ENCODE measurements at places on chromosomes 6 and 20. TPM values are rescaled to one million over a fixed set of nuclear protein-coding genes. Genes with fewer than 3 reads are reported as not detected.

GRCh38 chr6:105667056-105667455 lies 264.2 kb upstream of the PREP start:
- DNase-seq: no peak

DNA sequence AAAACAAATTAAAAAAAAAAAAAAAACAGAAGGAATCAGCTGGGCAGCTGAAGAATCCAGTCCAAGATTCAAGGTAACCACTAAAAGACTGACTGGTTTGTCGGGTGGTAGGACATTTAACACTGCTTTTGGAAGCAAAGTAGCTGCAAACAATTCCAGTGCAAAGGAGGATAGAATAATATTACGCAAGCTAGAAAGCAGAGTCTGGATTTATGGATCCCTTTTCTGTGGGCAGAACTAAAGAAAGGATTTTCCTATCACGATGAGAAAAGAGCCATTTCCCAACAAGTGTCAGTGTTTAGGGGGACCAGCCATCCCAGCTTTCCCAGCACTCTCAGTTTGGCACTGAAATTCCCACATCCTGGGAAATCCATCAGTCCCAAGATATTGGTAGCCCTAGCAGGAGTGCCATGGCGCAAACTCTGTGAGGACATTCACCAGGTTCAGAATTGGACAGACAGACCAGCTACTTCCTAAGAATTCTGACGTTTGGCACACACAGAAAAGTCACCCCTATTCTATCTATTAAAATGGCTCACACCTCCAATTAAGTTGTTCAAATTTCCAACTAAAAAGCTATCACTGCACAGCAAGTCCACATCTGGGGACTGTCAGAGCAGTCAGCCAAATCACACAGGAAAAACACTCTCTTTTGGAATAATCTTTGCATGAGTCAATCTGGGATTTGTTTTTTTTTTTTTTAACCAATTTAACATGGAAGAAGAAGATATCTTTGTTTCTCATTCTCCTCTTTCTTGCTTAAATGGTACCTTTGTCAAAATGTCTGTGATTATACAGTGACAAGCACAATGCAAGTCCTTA lies 356.8 kb upstream of the ARID1B start:
- no peak for DNase-seq

THEMIS gene
- 51.3 TPM for total RNA-seq

- no peak for DNase-seq
Observed at GRCh38 chr6:157037165-157037564, 260.0 kb downstream of the ARID1B start.

DNA sequence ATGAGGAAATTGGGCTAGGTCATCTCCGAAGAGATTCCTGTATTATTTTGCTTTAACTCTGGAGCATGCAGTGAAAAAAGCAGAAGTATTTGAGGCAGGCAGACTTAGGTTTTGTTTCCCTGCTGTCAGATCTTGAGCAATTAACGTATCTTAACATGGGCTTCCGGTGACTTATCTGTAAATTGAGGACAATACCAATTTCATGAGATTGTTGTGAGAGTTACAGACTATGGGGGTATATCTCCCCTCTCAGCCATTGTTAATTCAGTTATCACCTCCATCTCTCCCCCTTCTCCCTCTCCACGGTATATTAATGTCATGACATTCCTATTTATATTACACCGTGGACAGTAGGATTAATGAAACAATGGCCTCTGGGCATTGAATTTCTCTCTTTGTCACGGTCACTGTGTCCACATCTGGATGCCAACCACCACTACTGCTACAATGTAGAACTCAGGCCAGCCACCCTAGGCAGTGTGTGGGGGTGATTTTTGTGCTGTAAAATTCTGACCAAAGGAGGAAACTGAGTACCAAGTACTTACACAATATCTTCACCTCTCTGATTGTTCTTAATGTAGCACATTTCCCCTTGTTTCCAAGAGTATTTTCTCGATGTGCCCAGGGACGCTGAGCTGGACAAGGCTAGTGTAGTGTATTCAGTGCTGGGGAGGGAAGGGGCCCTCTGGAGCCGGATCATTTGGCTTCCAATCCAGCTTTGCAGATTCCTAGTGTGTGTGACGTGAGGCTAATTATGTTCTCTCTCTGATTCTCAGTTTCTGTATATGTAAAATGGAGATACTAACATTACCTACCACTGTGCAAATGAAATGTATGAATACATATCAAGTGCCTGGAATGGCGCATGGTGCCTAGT lies 77.2 kb downstream of the GCNT2 start:
- no peak for DNase-seq

Measured in naive thymus-derived CD4-positive, alpha-beta T cell (primary cell).